Activated T-helper 1 cell treated with anti-CD3 and anti-CD28 coated beads, Interleukin-2, amount 50 U/mL, for 16 hours (primary cell): ENCODE measurements at places on chromosomes 2 and 18.

DNA sequence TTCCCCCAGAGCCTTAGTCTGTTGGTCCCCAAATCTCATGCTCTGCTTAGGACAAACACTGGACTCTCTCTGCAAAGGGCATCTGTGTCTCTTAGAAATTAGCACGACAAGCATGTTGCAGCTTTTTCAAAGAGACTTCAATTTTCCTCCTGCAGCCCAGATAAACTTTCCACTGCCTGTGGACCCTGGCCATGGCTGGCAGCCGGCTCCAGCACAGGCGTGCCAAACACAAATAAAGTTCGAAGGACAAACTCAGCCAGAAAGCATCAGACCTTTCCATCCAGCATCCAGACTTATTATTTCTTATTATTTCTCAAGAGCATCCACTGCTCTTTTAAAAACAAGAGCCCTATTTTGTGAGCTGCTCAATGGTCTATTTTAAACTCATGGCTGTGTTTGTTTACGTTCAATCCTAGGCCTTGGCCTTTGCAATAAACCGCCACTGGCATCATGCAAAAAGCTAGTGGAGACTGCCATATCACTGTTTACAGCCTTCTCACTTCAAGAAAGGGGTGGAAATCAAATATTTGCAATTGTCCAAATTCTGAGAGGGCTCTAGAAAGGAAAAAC lies 300.8 kb downstream of the BCL11A start:
- DNase-seq: no peak

DNA sequence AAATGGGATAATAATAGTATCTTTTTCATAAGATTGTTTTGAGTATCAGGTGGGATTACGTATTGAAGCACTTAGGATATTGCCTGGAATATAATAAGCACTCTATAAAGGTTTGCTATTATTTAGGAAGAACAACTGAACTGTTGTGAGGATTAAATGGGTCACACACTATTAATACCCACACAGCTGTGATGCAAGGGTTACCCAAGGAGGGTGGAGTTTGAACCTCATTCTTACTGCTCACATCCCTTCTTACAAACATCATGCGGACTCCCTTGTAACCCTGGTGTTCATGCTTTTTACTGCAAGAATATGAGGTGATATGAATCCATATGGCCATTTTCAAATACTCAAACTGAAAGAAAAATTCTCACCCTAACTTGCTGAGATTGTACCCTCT lies 113.5 kb downstream of the KCTD1 start:
- DNase-seq: no peak

GRCh38 chr2:188272121-188272520 lies 19.6 kb upstream of the GULP1 start:
- no peak for DNase-seq

GRCh38 chr2:121664086-121664485 lies 14.8 kb upstream of the CLASP1 start:
- no peak for DNase-seq

GRCh38 chr18:61991201-61991600 lies 98.4 kb upstream of the RNF152 start:
- DNase-seq: no peak

DNA sequence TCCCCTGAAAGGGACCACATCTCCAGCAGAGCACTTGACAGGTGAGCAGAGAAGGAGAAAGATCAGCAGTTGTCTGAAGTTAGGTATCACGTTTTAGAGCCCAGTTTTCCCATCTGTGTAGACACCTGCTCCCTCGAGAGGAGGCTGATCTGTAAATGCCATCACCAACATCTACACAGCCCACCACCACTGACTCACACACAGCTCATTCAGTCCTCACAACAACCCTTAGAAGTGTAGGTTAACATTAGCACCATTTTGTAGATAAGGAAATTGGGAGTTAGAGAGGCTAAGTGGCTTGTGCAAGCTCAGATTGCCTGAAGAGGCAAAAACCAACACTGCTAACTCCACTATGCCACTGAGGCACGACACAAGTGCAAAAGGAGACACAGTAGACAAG lies 37.2 kb upstream of the STAT1 start:
- DNase-seq: no peak
